ENCODE measurements at places on chromosomes 11 and 22.

DNA sequence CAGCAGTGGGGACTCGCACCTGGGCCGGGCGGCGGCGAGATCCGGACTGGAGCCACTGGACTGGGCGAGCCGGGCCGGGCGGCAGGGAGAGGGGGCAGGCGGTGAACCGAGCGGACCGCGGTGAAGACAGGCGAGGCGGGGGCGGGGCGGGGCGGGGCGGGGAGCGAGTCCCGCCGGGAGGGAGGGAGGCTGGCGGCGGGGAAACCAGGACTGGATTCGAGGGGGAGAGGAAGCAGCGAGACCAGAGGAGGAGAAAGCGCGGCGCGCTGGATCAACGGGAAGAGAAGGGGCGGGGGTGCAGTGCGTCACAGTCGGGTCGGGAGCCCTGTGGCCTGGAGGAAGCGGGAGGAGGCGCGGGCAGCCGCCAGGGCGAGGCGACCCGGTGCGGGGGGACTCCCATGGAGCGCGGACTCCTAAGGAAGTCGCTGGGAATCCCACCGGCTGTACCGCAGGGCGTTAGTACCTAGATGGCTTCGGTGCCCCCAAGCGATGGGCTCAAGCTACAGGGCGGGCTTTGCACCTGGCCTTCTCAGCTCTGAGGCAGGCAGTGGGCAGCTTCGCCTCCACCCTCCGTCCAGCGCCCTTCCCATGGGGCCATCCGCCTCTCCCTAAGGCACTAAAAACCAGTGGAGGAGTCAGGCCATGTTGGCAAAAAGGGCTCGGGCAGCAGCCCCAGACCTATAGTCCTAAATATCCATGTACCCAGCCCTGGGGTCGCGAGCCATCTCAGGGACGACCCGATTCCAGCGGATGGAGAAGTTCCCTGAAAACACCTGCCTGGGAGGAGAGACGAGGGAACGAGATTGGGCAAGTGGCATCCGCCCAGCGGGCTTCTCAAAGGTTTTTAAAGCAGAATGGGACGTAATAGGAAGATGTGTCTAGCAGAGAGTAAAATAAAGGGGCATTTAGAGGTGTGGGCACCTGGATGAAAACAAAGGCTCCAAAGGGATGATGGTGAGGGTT is at the start of gene TMEM121B:
TMEM121B (minus strand) TSS at position 128 of the 963 bp plus-strand sequence. CDS start 233 bp downstream, outside the sequence.
- DNase-seq: no peak

DNA sequence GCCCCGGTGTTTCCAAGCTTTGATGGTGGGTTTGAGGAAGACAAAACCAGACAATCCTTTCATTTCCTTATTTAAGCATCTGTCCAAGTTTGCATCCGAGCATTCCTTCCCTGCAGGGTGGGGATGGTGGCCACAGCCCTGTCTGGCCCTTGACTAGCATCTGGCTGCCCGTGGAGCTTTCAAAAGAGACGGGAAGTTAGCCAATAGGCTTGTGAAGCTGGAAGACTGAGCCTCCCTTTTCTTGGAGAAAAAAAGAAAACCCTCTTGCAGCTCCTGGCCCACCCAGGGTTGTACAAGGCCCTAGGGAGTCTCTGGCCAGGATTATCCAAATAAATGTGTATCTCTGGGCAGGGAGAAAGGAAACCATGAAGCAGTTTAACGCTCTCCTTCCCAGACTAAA is 60.6 kb downstream of the MICAL2 start:
- no peak for DNase-seq

- DNase-seq: no peak
These were observed 4.4 kb upstream of the DAGLA start for GRCh38 chr11:61675826-61676225.

GRCh38 chr22:37137131-37137530 is 12.6 kb downstream of the IL2RB start:
- DNase-seq: no peak

- no peak for DNase-seq
These were observed 10.9 kb upstream of the HBE1 start for GRCh38 chr11:5280582-5281102.

DNA sequence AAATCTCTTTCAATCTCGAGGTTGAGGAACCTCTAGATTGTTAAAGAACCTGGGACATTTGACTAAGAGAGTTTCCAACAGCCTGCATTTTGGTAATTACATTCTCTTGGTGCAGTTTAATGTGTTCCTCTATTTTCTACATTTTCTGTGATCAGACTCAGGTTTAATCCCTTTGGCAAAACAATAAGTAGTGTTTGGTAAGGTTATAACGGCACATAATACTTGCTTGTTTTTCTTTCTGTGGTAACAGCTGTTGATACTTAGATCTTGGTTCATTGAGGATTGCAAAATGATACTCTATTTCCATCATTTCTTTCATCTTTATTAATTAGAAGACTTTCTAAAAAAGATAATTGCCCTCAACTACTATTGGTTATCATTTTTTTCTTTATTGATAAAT is 271.3 kb downstream of the SBF2 start:
- DNase-seq: no peak

DNA sequence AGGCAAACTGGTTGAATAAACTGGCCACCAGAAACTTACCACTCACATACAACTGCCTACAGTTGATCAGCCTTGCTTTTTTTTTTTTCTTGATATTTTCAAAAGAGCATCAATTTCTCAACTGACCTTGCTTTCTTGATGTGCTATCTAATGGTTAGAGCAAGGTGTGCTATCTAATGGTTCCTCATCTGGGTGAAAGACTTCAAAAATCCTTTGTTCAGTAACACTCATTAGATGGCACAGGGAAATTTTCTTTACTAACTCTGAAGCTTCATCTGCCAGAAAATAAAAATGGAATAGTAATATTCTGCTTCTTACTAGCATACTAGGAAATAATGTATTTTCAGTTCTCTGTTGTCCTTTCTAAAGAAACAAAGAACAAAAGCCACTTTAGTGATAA is 51.2 kb upstream of the RAPSN start:
- no peak for DNase-seq

DNA sequence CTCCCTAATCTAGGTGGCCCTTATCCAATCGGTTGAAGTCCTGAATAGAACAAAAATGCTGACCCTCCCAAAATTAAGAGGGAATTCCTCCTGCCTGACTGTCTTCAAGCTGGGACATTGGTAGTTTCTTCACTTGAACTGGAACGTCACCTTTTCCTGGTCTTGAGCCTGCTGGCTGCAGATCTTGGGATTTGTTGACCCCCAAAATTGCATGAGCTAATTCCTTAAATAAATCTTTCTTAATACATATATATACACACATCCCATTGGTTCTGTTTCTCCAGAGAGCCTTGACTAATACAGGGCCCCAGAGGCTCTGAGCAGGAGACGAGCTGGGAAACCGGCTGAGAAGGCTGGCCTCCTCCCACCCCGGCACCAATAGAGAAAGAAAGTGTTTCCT is 46.2 kb downstream of the TRIM29 start:
- DNase-seq: no peak

DNA sequence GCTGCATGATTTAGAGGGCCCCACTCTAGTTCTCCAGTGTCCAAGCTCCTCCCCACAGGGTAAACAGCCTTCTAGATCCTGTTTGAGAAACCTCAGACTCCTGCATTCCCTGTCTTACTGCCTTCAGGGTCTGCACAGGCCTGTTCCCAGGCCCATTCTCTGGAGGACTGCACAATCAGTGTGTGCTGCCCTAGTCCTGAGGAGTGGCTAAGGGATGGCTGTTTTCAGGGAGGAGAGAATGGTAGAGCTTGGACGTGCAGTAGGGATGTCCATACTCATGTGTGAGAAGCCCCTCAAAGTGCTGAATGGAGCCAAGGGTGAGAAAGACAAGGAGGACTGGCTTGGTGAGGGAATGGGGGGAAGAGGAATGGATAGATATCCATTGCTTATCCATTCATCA is 103.8 kb upstream of the CCDC90B start:
- DNase-seq: no peak

GRCh38 chr11:64853709-64854108 is 9.3 kb upstream of the CDC42BPG start:
- DNase-seq: no peak

GRCh38 chr11:12092714-12093113 is 17.7 kb upstream of the MICAL2 start:
- DNase-seq: no peak

DNA sequence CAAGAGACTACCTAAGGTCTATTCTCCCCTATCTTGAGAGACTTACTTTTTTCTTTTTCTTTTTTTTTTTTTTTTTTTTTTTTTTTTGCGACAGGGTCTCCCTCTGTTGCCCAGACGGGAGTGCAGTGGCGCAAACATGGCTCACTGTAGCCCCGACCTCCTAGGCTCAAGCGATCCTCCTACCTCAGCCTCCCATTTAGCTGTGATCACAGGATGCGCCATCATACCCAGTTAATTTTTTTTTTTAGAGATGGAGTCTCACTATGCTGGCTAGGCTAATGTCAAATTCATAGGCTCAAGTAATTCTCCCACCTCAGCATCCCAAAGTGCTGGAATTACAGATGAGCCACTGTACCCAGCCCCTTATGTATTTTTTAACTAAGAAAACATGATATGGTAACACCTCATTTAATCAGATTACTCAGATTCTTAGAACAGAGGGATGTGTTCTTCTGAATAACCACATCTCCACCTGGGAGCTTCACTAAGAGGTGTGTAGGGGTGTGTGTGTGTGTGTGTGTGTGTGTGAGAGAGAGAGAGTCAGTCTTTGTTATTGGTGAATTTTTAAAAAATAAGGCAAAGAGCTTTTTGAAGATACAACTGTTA is 102.9 kb downstream of the USP35 start:
- no peak for DNase-seq

All from activated CD8-positive, alpha-beta memory T cell treated with anti-CD3 and anti-CD28 coated beads for 4 hours (primary cell).